Suppressor macrophage treated with lipopolysaccharide for 1 hour (primary cell): ENCODE measurements at places on chromosomes 5 and 9.

DNA sequence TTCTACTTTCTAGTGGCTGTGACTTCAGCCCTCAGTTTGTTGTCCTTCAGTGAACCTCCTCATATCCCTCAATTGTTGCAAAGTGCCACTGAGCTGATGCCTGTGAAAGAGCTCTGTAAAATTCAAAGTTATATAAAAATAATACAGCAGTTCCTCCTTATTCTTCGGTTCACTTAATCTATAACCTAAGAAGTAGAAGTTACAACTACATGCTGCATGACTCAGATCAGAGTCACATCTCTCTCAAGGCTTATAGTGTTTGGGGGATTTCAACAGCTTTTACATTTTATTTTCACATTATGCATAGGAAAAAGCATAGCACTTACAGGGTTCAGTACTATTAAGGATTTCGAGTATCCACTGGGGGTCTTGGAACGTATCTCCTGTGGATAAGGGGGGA lies 25.1 kb upstream of the GCNT1 start:
- DNase-seq: peak; percentile 73

GRCh38 chr5:115284021-115284420 lies 12.4 kb downstream of the CCDC112 start:
- DNase-seq: no peak

- DNase-seq: peak; percentile 1
These were observed 438.3 kb downstream of the DIRAS2 start for GRCh38 chr9:90204128-90204831.

GRCh38 chr9:33230756-33231622 lies 9.0 kb upstream of the SPINK4 start:
- DNase-seq: no peak

DNA sequence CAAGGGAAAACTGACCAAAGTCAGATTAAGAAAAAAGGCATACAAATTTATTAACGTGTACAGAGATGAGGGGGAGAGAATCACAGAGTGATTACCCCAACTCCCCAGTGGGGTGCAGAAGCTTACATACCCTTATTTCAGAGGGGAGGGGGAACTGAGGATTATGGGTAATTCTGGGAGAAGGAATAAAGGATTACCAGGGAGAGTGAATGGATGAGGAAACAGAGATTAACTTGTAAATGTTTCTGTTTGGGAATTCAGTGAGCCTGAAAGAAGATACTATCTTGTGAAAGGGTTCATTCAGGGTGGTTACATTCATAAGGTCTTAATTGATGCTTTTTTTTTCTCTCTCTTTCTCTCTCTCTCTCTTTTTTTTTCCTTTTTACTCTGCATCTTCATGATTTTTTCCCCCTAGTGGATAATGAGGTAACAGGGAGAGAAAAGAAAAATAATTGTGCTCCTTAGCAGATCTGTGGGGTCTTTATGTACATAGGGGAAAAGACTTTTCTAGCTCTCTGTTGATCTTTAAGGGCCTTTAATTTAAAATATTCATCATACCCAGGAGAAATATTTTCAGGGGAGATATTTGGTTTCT lies 49.4 kb downstream of the TARS1 start:
- DNase-seq: no peak

DNA sequence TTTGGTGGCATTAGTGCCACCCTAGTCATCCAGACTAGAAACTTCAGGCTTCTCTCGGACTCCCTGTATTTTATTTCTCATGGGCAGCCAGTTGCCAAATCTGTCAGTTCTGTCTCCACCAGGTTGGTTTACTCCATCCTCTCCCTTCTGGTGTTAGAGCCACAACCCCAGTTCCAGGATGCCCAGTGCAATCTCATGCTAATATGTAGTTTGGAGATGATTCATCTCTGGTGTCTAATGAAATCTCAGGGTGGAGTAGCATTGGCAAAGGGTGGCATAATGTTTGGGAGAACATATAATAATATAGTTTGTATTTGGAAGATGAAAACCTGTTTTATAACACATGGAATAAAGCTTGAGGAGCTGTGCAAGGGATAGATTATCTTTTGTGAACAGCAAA lies 30.2 kb downstream of the SLC46A2 start:
- no peak for DNase-seq

- DNase-seq: peak; percentile 63
These were observed 12.6 kb upstream of the LPCAT1 start for GRCh38 chr5:1536322-1536845.

- no peak for DNase-seq
These were observed 10.6 kb downstream of the ACSL6 start for GRCh38 chr5:132000677-132001453.

DNA sequence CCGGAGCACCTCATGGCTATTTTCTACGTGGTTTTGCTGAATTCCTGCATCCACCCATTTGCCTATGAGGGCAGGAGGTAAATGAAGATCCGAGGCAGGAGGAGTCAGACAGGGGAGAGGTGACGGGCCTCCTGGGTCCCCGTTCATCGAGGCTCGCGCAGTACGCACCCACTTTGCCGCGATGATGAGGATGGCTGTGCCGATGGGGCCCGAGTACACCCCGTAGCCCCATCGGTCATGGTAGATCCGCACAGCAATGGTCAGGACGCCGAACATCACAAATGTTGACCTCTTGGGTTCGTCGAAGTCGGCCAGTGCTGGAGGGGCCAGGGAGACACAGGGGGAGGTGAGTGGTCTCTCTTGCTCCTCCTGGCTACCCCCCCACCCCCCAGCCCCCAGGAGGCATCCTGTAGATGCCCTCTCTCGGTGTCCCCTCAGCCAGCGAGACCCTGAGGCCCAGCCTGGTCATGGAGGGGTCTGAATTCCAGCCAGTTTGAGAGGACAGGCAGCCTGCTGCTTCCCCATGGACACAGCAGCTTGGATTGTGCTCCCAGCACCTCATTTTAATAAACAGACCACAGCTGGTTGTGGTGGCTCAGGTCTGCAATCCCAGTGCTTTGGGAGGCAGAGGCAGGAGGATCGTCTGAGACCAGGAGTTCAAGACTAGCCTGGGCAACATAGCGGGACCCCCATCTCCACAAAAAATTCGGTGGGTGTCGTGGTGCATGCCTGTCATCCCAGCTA lies 5.9 kb downstream of the MYMK start:
- no peak for DNase-seq

DNA sequence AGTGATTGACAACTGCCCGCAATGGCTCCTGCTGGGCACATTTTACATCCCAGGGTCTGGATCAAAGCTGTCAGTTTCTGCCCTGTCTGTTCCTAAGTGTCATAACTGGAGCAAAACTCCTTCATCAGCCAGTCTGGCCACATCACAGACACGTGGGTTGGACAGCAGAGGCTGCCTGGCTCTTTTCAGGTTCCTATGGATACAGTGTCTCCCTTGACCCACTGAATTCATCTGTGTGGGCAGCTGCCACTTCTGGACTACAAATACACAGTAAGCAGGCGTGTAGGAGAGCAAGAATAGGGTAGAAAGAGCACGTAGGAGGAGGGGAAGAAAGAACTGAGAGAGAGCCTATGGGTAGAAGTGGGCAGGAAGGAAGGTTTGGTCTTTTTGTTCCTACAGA lies 238.0 kb downstream of the ENC1 start:
- peak; percentile 71 for DNase-seq

DNA sequence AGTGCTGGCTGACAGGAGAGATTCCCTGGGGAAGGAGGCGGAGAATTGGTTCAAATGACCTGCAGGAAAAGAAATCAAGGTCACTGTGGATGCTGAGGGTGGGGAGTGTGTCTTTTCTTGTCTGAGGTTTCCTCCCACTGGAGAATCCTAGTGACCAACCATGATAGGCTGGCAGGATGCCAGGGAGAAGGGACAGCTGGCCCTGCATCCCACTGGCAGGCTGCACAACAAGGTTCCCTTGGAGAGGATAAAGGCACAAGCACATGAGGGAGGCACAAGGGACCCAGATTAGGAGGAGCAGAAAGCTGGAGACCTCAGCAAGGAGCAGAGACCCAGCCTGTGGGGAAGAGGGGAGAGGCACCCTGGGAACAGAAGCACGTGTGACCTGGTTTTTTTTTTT lies 11.4 kb upstream of the ZDHHC12 start:
- no peak for DNase-seq
